AG09309 (cell line): ENCODE measurements at places on chromosomes 5 and 9.

- no peak for DNase-seq
Observed at GRCh38 chr9:129489838-129490582, 130.9 kb downstream of the C9orf50 start.

GRCh38 chr5:88108490-88109279 is 160.0 kb downstream of the TMEM161B start:
- DNase-seq = no peak

- no peak for DNase-seq
Observed at GRCh38 chr5:136724161-136724560, 358.8 kb upstream of the TRPC7 start.

DNA sequence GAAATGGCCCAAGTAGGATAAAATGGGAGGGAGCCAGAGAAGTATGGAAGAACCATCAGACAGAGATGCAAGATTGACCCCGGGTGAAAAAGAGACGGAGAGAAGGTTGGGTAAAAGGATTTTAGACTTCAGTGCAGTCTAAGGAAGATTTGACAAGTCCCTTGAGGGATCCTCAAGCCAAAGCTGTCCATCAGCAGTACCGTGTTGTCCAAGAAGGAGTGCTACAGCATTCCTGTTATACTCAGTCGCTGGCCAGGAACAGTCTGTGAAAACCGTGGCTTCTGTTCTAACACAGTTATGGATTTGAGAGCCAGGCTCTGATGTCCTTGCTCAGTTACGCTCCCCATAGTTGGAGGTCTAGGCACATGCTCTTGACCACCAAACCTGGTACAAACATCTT is 383.9 kb upstream of the DAB2 start:
- no peak for DNase-seq

GRCh38 chr5:32505756-32506155 is 61.2 kb upstream of the ZFR start:
- peak; percentile 63 for DNase-seq

DNA sequence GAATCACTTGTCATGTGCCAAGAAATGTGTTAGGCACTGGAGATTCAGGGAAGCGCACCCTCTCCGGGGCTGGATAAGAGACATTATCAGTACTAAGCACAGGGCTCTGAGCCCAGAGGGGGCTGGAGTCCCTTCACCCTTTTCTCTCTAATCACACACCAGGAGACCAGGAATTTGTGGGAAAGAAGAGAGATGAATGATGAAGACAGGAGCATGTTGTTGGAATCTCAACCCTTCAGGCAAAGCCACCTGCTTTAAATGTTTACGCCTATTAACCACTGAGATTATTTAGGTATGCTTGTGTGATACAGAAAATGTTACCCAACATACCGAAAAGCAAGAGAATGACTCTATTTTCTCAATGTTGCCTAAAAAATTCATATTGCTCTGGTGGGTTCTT is 119.8 kb downstream of the ENTREP1 start:
- DNase-seq = no peak

DNA sequence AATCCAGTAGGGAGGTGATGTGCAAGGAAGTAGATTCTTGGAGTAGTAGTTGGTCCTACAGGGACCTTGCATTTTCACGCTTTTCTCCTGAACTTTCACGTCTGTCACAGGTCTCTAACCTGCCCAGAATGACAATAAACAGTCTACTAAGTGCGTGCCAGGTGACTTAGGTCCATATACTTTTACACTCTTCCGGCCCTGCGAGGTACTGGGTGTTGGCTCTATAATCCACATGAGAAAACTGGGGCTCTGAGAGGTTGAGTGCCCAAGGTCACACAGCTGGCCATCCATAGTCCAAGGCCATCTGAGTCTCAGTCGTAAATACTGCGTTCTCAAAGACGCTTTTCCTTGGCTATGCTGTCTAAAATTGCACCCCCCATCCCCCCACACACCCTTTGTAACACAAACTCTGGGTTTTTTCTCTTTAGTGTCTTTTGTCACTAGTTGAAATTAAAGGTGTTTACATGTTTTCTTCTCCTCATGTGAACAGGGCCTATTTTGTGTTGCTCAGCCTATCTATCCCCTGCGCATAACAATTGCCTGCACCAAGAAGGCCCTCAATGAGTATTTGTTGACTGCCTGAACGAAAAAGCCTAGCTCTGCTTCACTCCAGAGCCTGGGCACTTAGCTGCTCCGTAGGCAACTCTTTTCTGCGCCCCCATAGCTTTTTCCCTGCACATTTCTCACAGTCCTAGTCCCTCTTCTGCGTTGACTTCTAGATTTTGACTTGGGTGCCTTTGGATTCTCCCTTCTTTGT is 943 bp downstream of the SFXN1 start:
- DNase-seq = no peak

- DNase-seq = no peak
Observed at GRCh38 chr5:172123269-172123692, 64.7 kb downstream of the STK10 start.

- DNase-seq = no peak
Observed at GRCh38 chr5:74685979-74686631, 1.1 kb downstream of the HEXB start.

DNA sequence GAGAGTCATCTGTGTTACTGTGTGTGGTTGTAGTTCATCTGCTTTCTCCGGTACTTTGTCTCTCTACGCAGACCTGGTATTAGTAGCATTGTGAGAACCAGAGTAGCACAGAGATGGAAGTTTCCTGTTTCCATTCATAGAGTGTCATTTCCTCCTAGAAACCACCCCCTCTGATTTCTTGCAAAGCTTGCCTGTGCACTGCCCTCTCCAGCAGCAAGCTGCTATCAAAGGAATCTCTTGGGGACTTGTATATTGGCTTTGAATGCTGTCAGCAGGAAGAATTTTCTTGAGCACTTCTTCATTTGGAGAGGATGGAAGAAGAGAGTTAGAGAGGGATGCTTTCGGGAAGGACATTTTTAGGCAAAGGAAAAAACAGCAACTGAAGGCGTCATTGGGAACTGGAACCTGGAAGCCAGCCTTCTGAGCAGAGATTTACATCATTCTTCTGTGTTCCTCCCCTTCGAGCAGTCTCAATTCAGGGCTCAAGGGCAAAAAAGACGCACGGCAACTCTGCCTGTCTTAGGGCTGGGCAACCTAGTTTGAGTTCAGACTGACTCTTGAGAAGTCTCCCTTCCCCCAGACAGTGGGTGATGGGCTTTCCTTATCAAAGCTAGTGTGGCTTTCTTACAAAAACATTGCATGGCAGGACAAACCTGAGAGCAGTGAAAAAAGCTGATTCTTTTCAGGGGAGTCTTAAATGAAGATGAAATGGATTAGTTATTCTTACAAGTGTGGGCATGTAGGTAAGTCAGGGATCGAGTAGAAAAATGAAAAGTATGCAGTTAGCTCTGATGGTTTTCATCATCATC is 226.3 kb downstream of the AOPEP start:
- DNase-seq = no peak

- no peak for DNase-seq
Observed at GRCh38 chr5:102278231-102278630, 17.9 kb downstream of the SLCO4C1 start.

- DNase-seq = no peak
Observed at GRCh38 chr5:51375084-51375483, 8.2 kb upstream of the ISL1 start.

GRCh38 chr5:166363087-166363760 is 1928.2 kb upstream of the WWC1 start:
- DNase-seq = no peak

- DNase-seq = no peak
Observed at GRCh38 chr5:65588694-65589093, 25.6 kb downstream of the PPWD1 start.

DNA sequence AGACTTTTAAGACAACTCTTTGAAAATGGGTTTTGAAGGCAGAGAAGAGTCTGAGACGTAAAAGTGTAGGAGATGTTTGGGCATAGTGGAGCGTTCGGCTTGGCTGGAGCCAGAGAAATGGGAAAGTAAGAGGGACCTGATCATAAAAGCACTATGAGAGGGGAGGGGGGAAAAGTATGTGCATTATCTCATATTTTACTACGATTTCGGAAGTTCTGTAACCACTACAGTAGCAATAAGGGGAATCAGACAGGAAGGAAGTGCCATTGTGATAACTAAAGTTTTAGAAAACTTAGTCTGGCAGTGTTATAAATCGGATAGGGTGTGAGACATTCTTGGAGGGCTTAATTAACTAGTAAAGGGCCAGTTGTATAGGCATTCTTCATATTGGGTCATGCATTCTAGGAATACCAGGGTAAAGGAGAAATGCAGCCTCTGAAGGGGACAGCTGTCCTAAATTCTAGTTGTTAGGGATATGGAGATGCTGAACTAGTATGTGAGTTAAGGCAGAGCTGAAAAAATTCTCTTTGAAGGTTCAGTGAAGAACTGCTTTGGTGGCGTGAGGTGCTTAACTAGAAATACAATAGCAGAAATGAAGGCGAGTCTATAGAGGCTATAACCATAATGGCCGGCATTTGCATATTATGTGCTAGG is 83.8 kb upstream of the FREM1 start:
- DNase-seq = no peak

DNA sequence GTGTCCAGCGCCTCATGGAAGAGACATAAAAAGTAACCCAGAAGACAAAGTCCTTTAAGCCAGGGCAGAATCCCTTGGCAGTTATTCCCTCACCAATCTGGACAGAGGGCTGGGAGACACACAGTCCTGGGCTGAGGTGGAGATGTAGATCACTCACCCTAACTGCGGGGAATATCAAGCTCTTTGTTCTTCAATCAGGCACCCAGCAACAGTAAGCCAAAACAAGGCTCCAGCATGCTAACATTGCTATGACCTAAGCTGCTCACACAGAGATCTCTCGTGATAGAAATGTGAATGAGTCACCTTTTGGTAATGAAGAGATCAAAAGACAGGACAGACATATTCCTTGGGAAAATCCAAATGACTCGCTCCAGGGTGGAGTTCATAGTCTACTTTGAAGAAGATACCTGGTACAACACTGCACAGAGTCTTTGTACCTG is 101.3 kb downstream of the FBN2 start:
- peak; percentile 33 for DNase-seq

GRCh38 chr9:618478-618877 is 223.0 kb upstream of the DMRT1 start:
- DNase-seq = peak; percentile 46

DNA sequence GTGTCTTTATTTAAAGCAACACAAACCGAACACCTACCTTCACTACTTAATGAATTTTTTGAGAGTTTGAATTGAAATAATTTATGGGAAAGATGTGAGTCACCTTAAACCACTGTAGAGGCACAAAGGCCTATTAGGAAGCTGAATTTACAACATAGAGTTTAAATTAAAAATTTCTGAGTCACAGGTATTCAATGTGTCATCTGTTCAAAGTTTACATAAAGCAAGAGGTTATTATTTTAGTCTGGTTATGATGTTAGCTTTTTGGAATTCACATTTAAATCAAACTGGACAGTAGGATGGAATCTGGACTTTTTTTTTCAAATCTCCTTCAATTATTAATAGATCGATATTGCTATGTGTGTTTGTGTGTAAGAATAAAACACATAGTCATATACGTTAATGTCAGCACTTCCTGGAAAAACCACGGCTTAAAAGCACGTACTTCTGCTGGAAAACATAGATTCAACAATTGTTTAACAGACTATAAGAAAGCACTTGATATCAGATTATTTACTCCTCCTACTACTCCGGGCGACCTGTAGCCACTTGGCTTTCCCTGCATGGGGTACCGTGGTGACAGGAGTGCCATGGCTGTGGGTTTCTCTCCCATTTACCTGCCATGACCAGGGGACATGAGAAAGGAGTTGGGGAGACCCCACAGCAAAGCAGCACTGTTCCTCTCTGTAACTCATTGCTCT is 638.6 kb downstream of the SEMA5A start:
- peak; percentile 62 for DNase-seq

GRCh38 chr5:157025093-157025698 is 33.7 kb downstream of the HAVCR1 start:
- DNase-seq = no peak

GRCh38 chr5:39992617-39993202 is 567.9 kb upstream of the DAB2 start:
- DNase-seq = no peak
